ENCODE measurements at places on chromosomes 1 and 21.
A peak's percentile ranks its signal among the peaks of the same experiment; 100 is the strongest.

GRCh38 chr1:246216906-246217305 is 290.2 kb downstream of the SMYD3 start:
- no peak for DNase-seq

DNA sequence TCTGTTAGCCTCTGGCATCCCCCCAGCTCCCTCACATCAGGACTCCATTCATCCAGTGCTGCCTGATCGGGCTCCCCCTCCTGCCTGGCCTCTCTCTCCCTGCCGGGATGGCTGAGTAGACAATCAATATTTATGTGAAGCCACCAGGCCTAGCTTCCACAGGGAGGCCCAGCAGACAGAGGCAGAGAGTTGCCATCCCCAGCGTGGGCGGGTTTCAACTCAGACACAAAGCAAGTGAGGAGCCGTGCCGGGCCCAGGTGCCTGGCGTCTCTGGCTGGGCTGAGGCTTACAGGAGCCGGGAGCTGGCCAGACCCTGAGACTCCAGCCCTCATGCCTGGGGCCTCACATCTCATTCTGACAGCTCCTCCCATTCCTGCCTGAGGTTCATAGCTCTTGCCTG is 34.5 kb upstream of the ATP2B4 start:
- no peak for DNase-seq

GRCh38 chr21:40689217-40689616 is 157.7 kb downstream of the DSCAM start:
- DNase-seq, result no peak

DNA sequence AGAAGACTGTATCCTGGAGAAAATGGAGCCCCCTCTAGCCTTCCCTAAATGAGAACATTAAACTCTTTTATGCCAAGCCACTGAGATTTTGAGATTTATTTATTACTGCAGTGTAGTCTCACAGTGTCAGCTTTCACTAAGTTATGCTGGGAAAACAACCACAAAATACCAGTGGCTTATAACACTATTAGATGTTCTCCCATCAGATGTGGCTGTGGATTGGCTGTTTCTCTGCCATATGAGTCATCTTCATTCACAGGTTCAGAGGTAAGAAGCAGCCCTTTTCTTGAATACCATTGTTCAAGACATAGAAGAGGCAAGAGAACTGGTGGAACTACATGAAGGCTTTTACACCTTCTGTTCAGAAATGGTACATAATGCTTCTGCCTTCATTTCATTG is 32.1 kb upstream of the ST6GALNAC5 start:
- peak; percentile 64 for DNase-seq

GRCh38 chr1:38003261-38004250 is 1.8 kb downstream of the FHL3 start:
- peak; percentile 26 for DNase-seq

GRCh38 chr1:39508857-39509305 is 17.4 kb downstream of the BMP8A start:
- DNase-seq, result no peak

- DNase-seq, result no peak
Measured at GRCh38 chr21:46371204-46372013, 47.5 kb downstream of the PCNT start.

DNA sequence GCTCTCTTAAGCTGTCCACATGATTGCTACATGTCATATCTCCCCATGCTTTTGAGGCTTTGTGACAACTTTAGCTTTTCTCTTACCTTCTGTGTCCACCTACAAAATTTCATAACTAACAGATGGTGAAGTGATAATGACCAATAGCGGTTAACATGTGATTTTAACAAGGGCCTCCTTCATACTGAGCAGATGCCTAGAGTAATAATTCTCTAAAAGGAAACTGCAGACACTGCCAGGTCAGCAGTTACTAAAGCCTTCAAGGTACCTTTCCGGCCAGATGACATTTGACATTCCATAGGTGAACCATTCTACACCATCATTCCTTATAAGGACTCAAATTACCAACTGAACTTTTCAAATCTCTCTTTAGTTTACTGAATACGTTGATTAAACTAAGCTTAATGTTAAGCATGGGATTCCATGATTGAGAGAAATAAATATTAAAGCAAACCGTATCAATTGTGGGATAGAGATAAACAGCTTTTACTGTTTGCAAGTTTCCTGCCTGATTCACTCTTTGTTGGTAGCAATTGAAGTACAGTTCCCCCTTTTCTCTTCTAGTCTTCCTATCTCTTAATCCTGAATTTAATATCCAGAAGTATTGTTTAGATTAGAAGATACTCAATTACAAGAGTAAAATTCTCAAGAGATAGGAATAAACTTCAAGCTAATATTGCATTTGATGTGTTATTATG is 205.1 kb downstream of the PLA2G4A start:
- no peak for DNase-seq

GRCh38 chr21:41375875-41376274 is 14.0 kb downstream of the MX2 start:
- DNase-seq, result no peak

DNA sequence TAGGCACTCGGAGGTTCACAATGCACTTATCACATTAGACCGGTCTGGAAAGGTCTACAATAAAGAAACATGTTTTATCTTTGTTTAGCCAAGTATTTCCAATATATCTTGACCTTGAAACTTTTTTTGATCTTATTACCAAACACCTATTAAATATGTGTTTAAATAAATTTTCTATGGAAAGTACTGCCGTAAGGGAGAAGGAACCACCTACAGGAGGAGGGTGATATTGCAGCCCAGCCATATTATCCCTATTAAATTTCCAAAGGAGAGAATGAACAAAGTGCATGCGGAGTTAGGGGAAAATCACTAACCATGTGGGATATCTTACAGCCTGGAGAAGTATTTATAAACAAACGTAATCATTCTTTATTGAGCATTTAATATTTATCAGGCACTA is 14.5 kb downstream of the BRINP2 start:
- peak; percentile 2 for DNase-seq

Data from renal cortical epithelial cell (primary cell).